ENCODE measurements at places on chromosomes 5 and 9. TPM values are rescaled to one million over a fixed set of nuclear protein-coding genes. Genes with fewer than 3 reads are reported as not detected.

The INSL4 gene
- not detected for total RNA-seq

The FOXD4L5 gene
- 0.28 TPM for total RNA-seq

The C5orf63 gene
- total RNA-seq, result 1.1 TPM

The RNF14 gene
- total RNA-seq, result 63.4 TPM

The CCL28 gene
- total RNA-seq, result 4.3 TPM

The BTNL3 gene
- not detected for total RNA-seq

The SLC6A19 gene
- not detected for total RNA-seq

DNA sequence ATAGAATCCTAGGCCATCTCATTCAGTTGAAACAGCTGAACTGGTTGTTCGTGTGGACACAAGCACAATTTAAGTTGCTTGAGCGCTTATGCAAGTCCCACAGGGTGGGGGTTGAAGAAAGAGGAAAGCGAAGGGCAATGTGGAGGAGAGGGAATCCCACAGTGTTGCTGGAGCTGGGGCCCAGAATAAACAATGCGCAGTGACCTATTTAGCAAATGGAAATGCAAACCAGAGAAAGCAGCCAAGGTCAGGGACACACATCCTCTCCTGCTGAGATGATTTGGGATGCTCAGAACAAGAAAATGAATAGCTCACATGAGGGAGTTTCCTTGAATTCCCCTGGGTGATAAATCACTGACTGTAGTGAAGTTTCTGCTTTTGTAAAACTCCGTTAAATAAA lies 838.3 kb downstream of the TLE4 start:
- DNase-seq, result no peak

GRCh38 chr9:134286471-134287245 lies 39.6 kb upstream of the RXRA start:
- DNase-seq, result no peak

DNA sequence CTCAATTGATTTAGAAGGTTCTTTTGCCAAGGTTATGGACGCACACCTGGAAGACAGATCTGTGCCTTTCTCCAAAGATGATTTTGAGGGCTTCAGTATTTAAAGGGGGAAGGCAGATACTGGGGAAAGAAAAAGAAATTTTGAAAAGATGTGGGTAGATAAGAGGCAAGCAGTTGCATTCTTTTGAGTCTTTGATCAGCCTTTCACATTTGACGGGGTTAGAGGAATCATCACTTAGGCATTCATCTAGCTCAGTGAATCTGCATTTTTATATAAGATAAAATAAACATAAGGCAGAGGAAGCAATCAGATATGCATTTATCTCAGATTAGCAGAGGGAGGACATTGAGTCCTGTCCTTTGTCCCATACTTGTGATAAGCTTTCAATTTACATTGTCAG lies 243.4 kb upstream of the RAI14 start:
- no peak for DNase-seq

DNA sequence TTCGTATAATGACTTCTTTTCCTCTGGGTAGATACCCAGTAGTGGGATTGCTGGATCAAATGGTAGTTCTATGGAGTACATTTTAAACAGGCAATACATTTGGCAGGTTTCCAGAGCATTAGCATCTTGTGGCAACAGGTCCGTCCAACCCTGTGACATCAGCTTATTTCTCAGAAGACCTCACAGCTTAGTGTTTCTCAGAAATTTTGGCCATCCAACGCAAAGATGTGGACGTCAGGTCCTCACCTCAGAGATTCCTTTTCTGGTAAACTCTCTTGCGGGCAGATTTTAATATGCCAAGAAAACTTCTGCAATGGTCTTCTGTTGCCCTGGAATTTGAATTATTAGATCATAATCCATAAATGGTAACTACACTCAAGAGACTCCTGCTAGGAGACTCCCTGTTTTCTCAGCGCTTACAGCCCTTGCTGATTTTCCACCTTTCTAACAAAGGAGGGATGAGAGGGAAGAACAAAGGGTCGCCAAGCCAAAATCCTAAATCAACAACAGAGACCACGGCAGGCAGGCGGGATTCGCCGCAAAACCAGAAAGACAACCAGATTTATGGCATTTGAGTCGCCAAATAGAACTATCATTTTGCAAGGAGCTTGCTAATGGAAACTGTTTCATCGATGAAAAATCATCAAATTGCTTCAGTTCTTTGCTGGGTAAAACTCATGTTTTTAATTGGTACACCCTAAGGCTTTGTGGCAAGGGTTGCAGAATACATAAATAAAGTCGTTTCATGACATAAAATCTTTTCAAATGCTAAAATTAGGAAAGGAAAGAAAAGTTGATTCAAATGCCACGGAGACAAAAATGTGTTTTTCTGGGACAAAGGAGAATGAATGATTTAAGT lies 34.1 kb upstream of the PLPP1 start:
- no peak for DNase-seq

DNA sequence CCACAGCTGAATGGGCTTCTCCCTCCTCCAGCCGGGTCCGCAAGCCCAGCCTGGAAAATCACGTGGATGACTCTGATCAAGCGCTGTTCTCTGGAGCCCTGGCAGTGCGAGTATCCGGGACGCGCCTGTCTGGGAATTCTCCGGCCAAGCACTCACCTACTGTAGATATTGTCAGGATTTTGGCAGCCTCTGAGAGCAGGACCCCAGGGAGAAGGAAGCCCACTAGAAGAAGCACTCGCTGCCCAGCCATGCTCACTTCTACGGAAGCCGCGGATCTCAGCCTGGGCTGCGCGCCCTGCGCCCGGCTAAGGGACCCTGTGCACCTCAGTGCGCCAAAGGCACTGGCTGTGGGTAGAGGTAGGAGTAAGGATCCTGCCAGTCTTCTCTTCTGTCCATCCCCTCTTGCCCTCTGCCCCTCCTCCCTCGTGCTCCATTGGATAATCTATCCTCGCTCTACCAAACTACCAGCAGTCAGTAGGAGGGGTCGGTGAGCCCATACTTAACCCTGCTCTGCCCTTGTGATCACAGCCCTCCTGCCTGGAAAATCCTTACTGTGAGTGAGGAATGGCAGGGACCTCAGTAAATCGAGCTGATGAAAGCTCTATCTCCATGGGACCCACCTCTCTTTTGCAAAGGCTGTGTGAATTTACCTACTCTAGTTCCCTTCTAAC lies at the start of gene UGT3A2:
Gene UGT3A2, minus strand, starts transcription at position 343 of the 671 bp plus-strand sequence. Its CDS starts 93 bp downstream, at position 250.
- DNase-seq, result no peak

DNA sequence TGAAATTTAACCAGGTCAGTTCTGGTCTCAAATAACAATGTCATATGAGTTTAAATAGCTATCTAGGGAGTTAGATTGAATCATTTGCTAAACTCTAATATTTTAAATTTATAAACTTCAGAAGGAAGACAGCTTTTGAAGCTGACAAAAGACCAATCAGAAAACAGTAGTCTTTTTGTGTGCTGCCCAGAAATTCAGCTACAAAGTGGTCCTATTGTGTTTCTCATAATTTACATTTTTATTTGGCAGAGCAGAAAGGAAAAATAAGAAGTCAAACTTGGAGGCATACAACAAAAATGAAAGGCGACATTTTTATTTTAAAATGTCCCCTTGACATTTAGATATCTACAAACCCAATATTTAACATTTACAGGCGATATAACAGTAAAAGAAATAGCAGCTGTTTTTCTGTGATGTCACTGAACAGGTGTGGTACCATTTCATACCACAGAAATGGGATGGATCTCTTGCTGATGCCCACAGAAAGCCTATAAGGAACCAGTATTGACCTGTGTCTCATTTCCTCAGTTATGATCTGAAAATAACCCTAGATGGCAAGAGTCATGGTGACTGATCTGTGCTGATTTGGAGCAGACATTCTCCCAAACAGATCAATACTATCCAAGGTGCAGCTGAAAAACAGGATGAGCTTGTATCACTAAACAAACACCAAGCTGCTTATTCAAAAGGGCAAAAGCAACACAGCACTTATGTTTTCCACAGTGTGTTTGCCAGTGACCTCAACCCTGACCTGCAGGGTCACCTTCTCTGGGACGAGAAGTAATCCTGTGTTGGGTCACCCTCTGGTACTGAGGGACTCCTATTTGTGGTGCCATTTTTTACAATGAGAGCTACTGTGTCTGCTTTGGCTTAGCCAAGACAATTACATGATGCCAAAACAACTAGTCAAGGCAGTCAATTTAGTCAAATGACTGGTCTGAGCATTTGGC lies 3.6 kb upstream of the FST start:
- no peak for DNase-seq

- DNase-seq, result no peak
Measured at GRCh38 chr5:138022912-138023311, 10.0 kb downstream of the FAM13B start.

DNA sequence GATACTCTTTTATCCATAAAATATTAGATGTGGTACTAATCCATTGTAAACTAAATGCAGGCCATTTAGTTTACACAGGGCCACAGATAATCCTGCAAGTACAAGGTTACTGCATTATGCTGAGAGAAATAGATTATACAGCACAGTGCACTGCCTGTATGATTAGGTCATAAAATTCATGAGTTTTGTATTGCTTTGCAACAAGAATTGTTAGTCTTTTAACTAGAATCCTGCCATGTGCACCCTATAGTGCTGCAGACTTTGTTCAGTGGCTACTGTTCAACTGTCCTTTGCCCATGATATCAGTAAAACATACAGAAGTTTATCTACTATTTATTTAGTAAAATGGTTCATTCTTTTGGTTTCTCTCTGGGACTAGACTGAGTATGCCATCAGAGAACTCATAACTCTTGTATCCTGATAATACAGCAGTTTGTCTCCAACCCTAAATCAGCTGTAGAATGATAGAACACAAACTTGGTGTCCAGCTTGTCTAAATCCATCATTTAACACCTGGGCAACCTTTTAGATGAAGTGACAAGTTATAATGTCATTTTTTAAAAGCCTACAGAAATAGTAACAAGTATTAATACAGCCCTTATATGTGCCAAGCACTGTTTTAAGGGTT lies 291.2 kb downstream of the TMEM167A start:
- DNase-seq, result no peak

GRCh38 chr5:145853781-145854376 lies 18.7 kb upstream of the PRELID2 start:
- no peak for DNase-seq

DNA sequence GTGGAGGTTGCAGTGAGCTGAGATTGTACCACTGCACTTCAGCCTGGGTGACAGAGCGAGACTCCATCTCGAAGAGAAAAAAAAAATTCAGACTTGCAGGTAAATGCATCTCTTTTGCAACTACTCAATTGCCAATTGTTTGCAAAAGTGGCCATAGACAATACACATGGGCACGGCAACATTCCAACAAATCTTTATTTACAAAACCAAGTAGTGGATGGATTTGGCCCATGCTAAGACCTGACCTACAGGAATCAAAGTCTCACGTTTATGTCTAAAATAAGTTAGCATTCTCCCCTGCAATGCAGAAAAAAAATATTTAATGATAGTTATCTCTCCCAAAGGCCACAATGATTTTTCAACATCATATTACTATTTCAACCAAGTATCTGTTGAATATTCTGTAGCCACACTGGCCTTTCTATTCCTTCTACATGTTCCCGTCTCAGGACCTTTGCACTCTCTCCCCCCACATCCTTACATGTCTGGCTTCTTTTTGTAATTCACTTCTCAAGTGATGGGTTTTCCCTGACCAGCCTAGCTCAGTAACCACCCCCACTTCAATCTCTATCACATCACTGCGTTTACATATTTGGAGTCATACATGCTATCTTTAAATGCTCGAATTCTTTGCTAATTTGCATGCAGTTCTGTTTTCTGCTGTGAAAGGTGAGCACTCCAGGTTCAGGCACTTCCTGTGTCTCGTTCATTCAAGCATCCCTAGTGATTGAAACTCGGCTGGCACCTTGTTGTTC lies 54.2 kb downstream of the FNBP1 start:
- DNase-seq, result no peak

DNA sequence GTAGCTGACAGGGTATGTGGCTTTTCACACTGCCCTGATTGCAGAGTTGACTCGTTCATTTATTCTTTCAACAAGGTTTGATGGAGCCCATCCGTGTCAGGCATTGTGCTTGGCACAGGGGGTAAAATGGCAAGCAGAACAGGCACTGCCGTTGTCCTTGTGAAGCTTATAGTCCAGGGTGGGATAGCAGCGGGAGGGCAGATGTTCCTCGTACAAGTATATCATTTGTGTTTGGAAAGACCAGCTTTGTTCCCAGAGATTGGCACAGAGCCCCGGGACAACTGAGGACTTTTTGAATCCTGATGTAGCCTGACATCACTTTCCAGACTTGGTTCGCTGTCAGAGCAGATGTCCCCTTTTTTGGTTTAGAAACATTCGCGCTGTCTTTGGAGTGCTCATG lies 50.9 kb downstream of the MVB12B start:
- no peak for DNase-seq

DNA sequence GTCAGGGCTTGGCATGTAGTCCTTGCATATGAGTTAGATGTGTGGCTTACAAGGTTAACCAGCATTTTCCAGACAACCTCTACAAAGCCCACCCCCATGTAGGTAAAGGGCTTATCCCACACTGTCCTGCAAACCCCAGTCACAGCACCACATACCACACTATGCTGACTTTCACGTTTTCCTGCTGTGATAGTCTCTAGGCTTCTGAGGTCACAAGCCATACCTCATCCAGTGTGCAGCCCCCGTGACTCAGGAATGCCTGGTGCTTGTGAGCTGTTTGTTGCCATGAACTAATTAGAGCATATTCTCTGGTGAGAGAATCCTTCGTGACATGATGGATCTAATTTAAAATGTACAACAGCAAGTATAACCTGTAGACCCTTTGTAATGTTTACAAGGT lies 50.8 kb downstream of the ERAP1 start:
- DNase-seq, result no peak

GRCh38 chr5:157290981-157291711 lies 25.2 kb downstream of the CYFIP2 start:
- DNase-seq, result no peak

- no peak for DNase-seq
Measured at GRCh38 chr9:89798547-89799120, 193.8 kb downstream of the GADD45G start.

Measured in thoracic aorta (tissue), 2 donors.